NCI-H2081 treated with DMSO at 0.1 percent for 48 hours (cell line): ENCODE measurements at places on chromosomes 5 and 9.

GRCh38 chr5:157387683-157388093 is 72.3 kb upstream of the NIPAL4 start:
- no peak for DNase-seq

DNA sequence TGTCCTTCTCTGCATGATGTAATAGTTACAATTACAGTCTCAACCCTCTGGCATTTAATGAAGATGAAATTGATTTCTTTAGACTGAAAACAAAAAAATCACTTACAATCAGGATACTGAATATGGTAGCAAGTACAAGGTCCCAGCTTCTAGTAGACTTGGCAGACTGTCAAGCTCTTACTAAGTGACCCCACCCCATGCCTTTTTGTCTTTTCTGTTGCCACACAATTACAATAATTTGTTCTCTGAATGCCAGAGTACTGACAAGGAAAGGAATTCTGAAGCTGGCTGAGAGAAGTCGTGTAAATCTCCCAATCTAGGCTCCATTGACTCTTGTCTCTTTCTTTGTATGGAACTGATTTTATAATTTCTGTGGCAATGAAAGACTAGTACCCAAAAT is 154.2 kb downstream of the TMC1 start:
- DNase-seq, result peak; percentile 16

DNA sequence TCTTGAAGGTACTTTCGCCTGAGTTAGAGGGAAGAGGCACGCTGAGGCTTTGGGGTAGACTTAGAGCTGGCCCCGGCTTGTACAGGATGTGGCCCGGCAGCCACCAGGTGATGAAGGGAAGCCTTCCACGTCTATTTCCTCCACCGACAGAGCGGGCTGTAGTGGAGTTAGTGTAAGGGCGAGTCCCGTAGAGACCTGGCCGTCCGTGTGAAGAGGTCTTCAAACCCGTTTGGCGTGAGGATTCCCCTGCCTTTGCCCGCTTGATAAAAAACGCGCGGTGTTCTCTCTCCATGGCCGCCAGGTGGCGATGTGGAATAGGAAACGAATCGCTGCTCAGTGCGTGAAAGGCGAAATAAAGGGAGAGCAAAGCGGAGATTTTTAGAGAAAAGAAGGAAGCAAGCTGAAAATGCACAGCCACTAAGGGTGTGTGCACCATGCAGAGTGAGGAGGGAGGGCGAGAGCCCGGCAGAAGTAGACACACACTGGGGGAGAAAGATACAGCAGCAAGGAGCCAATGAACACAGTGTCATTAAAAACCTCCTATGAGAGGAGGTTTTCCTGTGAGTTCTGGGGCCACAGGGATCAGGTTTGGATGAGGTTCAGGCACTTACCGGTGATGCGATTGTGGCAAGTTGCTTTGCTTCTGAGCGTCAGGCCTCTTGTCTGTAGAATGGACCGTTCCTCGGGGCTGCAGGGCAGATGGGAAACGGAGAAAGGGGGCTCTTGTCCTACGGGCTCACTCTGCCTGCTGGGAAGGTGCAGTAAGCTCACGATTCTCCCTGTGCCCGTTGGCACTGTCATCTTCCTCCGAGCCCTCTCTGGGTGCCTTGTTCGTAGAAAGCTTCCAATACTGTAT is 34.2 kb downstream of the STC2 start:
- no peak for DNase-seq

GRCh38 chr5:28734396-28734795 is 1696.0 kb upstream of the CDH9 start:
- DNase-seq, result no peak

DNA sequence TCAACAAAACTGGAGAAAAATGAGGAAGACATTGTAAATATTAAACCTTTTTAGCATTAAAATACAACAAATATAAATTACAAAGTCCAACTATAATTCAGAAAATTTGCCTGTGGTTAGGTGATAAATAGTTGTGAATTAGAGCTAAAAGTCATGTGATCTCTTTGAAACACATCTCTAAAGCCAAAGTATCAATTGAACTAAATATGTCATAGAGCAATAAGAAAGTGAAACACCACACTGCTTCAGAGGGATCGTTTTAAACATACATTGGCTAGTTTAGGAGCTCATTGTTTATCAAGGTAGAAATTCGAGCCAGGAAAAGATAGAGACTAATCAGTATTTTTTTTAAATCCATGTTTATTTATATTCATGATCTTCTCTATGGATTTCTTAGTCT is 606.3 kb upstream of the ITGA1 start:
- no peak for DNase-seq

GRCh38 chr5:149212198-149212951 is 59.3 kb upstream of the AFAP1L1 start:
- no peak for DNase-seq

DNA sequence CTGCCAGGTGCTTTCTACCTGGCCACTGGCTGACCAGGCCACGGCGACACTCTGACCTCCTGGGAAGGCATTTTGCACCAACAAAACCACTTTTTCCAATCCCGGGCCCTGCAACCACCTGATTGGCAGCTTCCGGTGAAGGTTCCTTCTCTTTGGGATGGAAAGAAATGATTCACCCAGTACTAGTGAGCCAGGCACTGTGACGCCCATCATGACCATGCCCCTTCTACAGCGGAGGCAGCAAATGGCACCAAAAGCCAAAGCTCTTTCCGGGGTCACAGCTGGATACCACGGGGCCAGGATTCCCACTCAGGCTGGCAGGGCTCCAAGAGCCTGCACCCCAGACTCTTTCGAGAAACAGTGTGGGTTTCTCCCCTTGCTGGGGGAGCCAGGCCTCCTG is 4.7 kb downstream of the NOTCH1 start:
- DNase-seq, result no peak

GRCh38 chr9:111350556-111350955 is 20.5 kb upstream of the OR2K2 start:
- no peak for DNase-seq
